CD4-positive, alpha-beta T cell treated with Interleukin-4 for 1 hour (primary cell): ENCODE measurements at places on chromosomes 6 and 20.

DNA sequence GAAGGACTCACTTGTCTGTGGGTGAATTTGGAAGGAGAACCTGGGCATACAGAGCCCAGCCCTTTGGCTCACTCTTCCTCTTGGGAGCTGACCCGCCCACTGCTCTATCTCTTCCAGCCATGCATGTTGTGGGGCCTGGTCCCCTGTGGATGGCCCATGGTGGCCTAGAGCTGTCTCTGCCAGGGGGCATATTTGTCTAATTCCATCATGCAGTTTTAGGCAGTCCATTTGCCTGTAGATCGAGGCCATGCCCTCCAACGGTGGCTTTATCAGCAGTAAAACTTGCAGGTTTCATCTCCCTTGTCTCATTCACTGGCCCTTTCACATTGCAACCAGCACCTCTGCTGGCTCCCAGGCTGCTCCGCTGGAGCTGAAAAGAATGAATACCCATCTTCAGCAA lies 12.9 kb upstream of the EZR start:
- no peak for DNase-seq

- peak; percentile 59 for DNase-seq
These were observed 949 bp downstream of the TXLNB start for GRCh38 chr6:139290787-139291311.

DNA sequence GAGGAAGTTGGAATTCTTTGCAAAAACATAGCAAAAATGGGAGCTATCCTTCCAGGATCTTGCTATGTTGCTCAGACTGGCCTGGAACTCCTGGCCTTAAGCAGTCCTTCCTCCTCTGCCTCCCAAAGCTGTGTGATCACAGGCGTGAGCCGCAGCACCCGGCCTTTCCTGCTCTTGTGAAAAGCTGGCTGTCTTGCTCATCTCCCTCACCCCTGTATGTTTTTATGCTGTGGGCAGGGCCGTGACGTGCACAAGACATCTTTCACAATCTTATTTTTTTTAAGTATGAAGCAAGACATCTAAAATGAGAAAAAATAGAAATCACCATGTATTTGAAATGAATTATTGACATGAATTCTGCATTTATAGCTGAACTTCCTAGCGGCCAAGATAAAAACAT lies 110.4 kb downstream of the SAMD5 start:
- no peak for DNase-seq

GRCh38 chr6:12957321-12958051 lies 240.9 kb downstream of the PHACTR1 start:
- peak; percentile 5 for DNase-seq

DNA sequence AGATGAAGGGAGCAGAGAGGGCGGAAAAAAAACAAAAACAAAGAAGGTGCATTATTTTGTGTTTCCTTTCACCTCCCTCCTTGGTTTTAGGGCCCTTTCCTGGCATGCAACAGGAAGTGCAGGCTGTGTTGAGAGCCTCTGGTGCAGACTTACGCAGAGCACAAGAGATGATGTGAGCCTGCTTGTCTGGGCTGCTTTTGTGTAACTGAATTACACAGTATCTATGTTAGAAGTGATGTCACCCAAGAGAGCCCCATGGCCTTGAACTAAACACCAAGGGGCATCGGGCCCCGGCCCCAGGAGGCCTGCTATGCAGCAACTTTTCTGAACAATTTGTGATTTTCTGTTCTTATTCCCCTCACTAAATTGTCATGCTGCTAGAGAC lies 25.5 kb downstream of the GNAS start:
- peak; percentile 14 for DNase-seq

DNA sequence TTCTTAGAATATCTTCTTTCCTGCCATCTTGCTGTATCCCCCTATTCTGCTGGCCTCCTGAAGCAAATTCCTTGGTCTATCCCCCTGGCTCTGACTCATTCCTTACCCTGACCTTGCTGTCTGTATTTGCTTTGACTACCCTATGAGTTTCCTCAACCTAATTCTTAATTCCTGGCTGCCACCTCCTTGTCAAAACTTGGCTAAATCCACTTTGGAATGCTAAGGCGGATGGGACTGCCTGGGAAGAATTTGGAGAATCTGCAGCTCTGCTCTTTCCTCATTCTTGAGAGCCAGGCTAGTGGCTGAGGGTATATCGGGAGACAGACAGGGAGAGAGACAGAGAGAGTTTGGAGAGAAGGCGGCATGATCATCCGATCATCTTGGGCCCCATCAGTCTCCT lies 24.4 kb downstream of the CAP2 start:
- no peak for DNase-seq

GRCh38 chr6:41199552-41200246 lies 1.2 kb downstream of the TREML2 start:
- DNase-seq = peak; percentile 47

GRCh38 chr6:17630511-17631073 lies 30.5 kb downstream of the FAM8A1 start:
- no peak for DNase-seq

DNA sequence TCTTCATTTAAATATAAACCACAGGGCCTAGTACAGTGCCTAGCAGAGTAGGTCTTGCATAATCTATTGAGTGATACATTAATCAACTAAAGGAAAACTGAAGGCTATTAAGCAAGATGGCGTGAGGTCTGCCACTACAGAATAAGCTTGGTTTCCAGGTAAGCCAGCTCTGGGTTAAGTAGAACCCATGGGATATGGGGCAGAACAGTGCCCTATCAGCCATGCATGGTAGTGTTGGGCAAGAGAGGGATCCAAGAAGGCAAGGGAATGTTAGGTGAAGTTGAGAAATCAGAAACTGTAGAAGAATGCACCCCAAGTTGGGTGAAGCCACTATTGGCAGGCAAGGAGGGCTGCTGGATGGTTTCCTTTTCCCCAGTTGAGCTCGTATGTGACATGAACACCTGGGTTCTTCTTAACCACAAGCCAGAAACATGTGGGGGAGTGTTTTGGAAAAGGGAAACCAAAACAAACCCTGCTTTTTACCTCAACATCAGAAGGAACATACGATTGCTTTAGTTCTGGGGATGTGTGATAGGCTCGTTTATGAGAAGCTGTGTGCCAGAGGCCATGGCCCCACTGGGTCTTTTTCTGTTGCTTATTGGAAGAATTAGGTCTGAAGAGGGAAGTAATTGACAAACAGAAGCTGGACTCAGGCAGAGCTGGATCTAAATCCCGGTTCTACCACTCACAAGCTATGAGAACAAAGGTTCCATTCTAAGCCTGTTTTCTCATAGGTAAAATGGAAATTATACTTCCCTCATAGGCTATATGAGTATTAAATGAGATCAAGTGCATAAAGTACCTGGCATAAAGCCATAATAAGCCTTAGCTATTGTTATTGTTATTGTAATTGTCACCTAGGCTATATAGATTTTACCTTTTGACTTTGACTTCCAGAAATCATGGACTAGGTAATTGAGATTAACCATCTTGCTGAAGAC lies 33.5 kb downstream of the NEDD9 start:
- peak; percentile 21 for DNase-seq

DNA sequence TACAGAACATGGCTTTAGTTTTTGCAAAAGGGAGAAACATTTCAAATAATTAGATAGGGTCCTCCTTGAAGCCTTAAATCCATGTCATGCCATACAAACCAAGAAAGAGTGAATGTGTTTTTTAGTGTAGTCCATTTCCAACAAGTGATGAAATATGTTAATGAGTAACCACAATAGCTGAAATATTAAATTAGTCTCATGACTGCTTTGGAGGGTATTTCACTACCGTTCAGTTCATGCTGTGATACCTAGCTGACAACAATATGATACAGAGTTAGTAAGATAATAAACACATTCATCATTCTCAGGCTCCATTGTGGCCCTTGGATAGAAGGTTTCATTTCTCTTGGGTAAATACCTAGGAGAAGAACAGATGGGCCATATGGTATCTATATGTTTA lies 5.8 kb upstream of the ID4 start:
- no peak for DNase-seq

DNA sequence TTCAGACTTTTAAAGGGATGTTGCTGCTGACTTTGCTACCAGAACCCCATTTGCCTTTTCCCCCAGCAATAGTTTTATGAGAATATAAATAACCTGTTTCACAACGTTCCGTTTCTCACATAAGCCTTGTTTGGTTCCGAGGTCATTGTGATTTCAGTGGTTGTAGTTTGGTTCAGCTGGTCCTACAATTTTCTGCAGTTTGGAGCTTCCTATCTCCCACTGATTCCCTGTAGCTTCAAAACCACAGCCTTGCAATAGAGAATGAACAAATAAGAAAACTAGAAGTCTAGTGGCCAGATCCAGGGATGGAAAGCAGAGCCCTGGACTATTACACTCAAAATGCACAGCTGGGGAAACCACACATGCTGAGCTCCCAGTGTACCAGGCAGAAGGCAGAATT lies 24.1 kb upstream of the SH3BGRL2 start:
- no peak for DNase-seq

- DNase-seq = no peak
These were observed 101.1 kb downstream of the ISM1 start for GRCh38 chr20:13322198-13322597.

- no peak for DNase-seq
These were observed 157.7 kb upstream of the B3GAT2 start for GRCh38 chr6:71114544-71114943.

DNA sequence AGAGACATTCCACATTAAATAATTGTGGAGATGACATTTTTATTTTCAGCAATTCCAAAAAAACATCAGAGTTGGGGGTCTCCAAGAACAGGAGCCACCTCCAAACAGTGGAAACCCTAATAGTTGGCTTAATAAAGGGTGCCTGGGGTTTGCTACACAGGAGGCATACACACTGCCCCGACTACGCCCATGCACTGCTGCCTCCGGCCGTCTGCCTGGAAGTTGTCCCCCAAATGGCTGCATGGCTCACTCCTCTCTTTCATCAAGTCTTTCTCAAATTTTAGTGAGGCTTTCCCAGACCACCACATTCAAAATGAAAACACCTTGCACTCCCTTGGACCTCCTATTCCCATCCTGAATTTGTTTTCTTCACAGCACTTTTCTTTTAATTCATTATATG lies 58.8 kb downstream of the ZMYND8 start:
- no peak for DNase-seq

GRCh38 chr6:7173843-7174503 lies 66.2 kb downstream of the RREB1 start:
- no peak for DNase-seq

GRCh38 chr20:34824806-34825529 lies 483 bp downstream of the NCOA6 start:
- DNase-seq = peak; percentile 60

DNA sequence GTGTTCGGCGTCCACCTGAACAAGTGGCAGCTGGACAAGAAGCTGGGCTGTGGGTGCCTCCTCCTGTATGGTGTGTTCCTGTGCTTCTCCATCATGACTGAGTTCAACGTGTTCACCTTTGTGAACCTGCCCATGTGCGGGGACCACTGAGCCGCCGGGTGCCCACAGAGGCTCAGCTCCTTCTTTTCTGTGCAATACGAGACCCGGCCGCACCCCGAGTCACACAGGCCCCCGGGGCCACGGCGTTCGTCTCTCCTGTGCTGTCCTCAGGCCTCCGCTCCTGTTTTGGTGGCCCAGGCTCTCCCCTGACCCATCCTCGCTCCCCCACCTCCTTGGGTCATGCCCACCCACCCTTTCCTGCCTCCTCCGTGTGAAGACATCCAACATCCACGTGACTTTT lies 37.1 kb upstream of the RIN2 start:
- DNase-seq = no peak

DNA sequence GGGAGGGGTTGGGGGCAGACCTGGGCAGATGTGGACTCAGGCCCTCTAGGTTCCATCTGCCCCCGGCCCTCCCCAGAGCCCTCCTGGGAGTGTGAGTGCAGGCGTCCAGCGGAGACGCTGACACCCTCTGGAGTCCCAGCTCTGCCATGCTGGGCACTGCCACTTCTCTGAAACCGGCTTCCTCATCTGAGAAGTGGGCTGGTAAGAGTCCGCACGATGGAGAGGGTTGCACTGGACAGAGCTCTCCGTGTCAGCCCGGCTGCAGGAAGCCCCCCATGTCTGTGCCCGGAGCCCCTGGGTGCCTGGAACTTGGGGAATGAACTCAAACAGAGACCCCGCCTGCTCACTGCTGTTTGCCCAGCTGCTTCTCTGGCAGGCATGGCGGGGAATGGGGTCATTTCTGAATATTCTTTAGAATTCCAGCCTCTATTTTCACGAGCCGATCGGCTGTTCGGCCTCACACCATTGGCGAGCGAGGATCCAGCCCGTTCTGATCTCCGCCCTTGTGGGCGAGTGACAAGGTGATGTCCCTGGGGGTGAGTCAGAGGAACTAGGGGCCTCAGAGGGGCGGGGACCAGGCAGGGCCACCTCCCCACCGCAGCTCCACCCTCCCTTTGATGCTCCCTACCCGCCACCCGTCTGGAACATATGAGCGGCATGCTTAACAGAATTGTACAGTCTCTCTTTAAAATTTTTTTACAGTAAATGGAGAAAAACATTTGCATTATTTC lies 47.8 kb upstream of the GATA5 start:
- DNase-seq = peak; percentile 31

DNA sequence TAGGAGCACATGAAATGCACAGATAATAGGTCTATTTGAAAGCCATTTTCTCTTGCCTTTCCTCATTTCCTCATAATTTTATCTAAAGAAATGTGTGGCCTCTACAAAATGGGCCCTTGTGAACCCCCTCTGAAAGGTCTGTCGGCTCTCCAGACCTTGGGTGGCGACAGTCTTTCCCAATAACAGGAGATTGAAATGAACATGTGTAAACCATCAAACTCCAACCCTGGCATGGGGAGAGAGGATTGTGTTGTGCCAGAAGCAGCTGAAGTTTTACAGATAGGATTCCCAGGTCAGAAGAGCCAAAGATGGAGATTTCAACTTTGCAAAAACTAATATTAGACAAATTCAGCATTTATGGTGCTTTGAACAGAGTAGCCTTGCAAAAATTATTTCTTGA lies 277.1 kb upstream of the ECI2 start:
- DNase-seq = no peak
